ENCODE measurements at places on chromosomes 11 and 22. TPM values are rescaled to one million over a fixed set of nuclear protein-coding genes. Genes with fewer than 3 reads are reported as not detected.
A peak's percentile ranks its signal among the peaks of the same experiment; 100 is the strongest.

DNA sequence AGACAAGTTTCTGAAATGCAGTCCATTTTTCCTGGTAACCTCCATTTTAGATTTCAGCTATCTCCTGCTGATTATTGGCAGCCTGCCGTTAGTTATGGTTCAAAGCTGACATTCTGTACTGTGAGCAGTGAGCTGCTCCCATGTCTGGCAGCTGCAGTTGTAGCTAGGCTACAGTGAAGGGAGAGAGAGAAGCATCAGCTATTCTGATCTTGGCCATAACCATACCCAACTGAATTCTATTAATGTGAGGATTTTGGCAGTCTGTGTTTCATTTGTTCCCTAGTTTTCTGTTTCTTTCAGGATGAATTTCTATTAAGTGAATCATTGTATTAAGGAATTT is 33.4 kb downstream of the SIK2 start:
- no peak overlapping the region for H3K4me3 ChIP-seq
- DNase-seq, result peak; percentile 68
- peak overlapping the region; percentile 73 for H3K27ac ChIP-seq
- peaks cover 37% of the 10 kb centered on the region for H3K4me1 ChIP-seq
- H3K36me3 ChIP-seq, result no peaks in the 10 kb centered on the region

DNA sequence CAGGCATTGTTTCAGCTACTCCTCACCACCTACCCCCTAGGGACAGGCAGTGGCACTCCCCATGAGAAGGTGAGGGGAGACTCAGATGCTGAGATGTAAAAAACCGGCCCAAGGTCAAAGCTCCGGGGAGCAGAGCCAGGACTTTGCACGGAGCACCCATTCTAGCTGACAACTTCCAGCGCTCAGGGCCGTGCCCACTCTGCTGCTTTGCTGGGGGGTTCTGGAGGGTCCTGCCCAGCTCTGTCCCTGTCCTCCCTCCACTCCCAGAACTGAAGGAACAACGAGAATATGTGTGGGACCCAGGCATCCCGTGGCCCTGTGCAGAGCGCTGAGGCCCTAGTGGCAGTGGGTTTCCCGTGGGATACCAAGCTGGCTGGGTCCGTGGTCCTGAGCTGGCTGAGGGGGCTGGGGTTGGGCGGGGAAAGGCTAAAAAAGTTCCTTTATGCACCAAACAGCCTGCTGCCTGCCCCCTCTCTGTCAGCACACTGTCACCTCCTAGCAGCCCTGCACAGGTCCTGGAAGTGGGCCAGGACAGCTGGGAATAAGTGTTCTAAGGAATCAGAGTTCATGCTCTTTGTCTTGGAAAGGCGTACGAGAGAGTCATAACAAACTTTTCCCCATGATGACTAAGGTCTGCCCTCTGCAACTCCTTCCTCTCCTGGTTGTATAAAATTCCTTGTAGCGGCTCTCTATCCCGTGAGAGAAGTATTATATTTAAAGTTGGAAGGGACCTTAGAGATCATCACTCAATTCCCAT is 1.9 kb downstream of the MS4A10 start:
- H3K36me3 ChIP-seq, result no peaks in the 10 kb centered on the region
- H3K4me1 ChIP-seq, result peaks cover 15% of the 10 kb centered on the region
- no peak overlapping the region for H3K4me3 ChIP-seq
- H3K27me3 ChIP-seq, result no peaks in the 10 kb centered on the region
- peak; percentile 91 for DNase-seq

DNA sequence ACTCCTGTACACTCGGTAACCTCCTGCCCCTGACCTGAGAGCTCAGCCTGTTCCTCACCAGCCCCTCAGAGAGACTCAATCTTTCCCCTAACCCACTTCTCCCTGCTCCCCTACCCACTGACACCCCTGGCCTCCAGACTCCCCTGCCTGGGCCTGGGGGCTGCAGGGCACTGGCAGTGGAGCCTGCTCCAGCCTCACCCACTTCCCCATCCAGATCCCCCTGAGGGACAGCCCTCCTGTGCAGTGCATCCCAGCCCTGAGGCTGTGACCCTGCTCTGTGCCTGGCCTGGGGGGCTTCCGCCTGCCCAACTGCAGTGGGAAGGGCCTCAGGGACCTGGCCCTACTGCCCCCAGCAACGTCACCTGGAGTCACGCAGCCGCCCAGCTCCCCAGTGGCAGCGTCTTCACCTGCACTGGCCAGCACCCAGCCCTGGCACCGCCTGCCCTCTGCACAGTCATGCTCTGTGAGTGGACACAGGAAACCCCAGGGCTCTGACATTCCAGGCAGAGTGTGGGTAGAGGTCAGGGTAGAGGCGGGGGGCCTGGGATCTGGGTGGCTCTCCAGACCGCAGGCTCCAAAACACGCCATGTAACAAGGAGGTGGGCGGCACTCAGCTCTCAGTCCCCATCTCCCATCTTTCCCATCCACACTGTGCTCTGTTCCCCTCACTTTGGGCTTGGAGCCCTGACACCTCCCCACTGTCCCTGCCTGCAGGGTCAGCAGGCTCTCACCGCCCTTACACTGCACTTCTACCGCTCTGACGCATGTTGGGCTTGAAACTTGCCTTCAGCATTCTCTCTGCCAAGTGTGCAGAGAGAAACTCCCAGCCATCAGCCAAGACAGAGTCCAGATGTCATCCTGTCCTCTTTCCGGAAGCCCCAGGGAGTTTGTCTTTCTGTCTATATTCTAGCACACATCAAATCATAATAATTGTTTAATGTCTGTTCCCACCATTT is 5.1 kb downstream of the VSIG10L2 start:
- no peak overlapping the region for H3K4me3 ChIP-seq
- DNase-seq, result peak; percentile 96
- H3K4me1 ChIP-seq, result peaks cover 31% of the 10 kb centered on the region

DNA sequence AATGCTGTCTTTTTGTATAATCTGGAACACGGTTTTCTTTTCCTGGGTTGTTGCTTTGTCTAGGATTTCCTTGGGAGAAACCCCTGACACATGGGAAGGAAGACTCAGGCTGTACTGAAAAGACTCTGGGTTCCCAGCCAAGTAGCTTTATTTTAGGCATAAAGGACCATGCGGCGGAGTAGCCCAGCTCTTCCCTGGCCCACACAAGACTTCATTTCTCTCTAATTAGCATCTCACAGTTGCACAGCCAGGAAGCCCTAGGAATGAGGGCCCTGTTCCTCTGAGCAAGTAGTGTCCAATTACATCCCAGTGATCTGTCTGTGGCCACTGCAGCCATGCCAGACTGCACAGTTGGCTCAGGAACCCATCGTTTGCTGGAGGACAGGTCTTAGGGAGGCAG is 319.5 kb downstream of the TENM4 start:
- H3K27me3 ChIP-seq, result no peaks in the 10 kb centered on the region
- no peak overlapping the region for H3K4me3 ChIP-seq
- no peak for DNase-seq

DNA sequence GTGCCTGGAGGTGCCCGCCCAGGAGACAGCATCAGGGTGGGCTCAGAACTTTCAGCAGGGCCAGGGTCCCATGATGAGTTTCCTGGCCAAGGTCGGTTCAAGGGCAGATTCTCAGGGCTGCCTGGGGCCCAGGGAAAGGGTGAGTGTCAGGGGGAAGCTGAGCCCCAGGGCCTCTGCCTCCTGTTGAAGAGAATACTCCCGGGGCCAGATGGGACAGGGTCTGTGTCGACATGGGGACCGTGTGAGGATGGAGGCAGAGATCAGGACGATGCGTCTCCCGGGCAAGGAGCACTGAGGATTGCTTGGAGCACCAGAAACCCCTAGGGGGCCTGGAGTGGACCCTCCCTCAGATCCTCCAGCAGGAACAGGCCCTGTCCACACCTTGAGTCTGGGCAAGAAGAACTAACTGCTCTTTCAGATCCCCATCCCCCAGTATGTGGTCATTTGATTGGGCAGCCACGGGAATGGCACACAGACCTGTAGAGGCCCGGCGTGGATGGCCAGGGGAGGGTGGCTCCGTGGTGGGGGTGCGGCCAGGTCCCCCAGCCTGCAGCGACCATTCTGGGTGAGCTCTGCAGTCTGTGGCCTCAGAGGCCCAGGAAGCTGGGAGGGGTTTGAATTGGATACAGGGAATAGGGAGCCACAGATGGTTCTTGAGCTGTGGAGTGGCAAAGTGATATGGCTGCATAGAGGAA is 1078.7 kb downstream of the BRD1 start:
- no peaks in the 10 kb centered on the region for H3K4me1 ChIP-seq
- H3K4me3 ChIP-seq, result no peak overlapping the region
- no peaks in the 10 kb centered on the region for H3K27me3 ChIP-seq

DNA sequence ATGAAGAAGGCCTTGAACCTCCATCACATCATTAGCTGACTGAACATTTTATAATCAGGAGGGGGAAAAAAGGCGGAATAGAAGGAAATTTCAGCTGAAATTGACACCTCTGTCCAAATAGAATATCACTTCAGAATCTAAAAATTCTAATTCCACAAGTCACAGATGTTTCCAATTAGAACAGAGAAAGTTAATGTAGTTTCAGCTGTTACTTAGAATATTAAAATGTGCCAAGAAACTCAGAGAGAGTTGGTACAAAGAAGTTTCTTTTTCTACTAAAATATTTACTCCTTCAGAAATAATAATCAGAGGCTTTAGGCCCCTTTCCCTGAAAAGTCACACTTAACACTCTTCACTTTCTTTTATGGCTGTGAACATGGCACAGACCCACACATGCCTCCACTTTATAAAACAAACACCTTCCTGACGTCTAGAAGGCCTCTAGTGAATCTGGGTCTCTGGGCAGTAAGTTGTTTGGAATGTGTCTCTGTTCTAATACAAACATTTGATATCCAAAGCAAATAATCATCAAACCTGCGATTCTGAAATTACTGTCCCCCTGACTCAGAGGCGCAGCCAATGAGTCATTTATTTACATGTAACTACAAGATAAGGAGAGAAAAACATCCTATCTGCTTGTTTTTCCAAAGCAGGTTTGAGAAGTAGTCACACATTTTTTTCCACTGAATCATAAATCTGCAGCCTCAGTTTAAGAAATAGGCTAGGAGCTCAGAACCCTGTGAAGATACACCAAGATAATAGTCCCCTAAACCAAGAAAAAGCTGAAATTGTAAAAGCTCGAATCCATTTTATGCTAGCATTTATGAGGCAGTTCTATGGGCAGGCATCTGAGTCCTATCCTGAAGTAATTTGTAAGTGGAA is 148.4 kb downstream of the ME3 start:
- peak overlapping the region; percentile 73 for H3K27ac ChIP-seq
- no peak for DNase-seq
- H3K36me3 ChIP-seq, result no peaks in the 10 kb centered on the region

- peaks cover 47% of the 10 kb centered on the region for H3K4me1 ChIP-seq
- H3K36me3 ChIP-seq, result no peaks in the 10 kb centered on the region
- peak overlapping the region; percentile 77 for H3K27ac ChIP-seq
- no peaks in the 10 kb centered on the region for H3K27me3 ChIP-seq
Observed at GRCh38 chr11:102138670-102139069, 28.4 kb downstream of the YAP1 start.

TP53I11 gene
- 14.4 TPM for polyA plus RNA-seq

- H3K27me3 ChIP-seq, result no peaks in the 10 kb centered on the region
- peak overlapping the region; percentile 95 for H3K27ac ChIP-seq
- H3K36me3 ChIP-seq, result peaks cover 10% of the 10 kb centered on the region
- H3K4me3 ChIP-seq, result peak overlapping the region; percentile 74
- H3K4me1 ChIP-seq, result peaks cover 29% of the 10 kb centered on the region
Observed at GRCh38 chr11:72433455-72434036, 785 bp downstream of the CLPB start.

GRCh38 chr11:112221274-112221835 is 4.9 kb upstream of the PTS start:
- no peaks in the 10 kb centered on the region for H3K27me3 ChIP-seq
- no peaks in the 10 kb centered on the region for H3K36me3 ChIP-seq
- H3K27ac ChIP-seq, result peak overlapping the region; percentile 35
- no peak overlapping the region for H3K4me3 ChIP-seq

DNA sequence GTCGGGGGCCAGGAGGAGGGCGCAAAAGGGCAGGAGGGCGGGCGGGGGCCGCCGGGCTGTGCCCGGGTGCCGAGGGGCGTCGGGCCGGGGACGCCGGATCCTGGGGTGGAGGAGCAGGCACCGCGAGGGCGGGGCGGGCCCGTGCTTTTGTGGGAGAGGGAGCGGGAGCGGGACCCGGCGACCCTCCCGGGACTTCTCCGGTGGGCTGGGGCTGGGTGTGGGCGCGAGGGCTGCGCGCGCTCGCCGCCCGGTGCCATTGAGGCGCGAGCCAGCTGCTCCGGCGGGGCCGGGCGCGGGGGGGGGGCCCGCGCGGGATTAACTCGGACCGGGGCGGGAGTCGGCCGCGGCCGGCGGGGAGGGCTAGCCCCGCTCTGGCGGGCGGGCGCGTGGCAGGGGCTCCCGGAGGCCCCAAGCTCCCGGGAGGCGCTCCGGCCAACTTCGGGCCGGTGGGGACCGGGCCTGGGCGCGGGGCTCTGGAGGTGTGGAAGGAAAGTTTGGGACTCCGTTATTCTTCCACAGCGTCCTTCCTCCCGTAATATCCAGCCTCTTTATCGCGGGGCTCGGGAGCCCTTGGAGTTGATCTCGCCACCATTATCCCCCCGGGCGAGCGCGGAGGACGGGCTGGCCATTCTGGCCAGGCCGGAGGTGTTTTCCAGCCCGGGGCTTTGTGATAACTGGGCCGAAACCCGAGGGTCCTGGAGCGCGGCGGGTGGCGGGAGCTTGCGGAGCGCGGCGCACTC is 936 bp downstream of the CECR2 start:
- H3K27ac ChIP-seq, result peak overlapping the region; percentile 64
- H3K27me3 ChIP-seq, result peaks cover 22% of the 10 kb centered on the region
- no peaks in the 10 kb centered on the region for H3K36me3 ChIP-seq

TPBGL gene
- 0.28 TPM for polyA plus RNA-seq

DNA sequence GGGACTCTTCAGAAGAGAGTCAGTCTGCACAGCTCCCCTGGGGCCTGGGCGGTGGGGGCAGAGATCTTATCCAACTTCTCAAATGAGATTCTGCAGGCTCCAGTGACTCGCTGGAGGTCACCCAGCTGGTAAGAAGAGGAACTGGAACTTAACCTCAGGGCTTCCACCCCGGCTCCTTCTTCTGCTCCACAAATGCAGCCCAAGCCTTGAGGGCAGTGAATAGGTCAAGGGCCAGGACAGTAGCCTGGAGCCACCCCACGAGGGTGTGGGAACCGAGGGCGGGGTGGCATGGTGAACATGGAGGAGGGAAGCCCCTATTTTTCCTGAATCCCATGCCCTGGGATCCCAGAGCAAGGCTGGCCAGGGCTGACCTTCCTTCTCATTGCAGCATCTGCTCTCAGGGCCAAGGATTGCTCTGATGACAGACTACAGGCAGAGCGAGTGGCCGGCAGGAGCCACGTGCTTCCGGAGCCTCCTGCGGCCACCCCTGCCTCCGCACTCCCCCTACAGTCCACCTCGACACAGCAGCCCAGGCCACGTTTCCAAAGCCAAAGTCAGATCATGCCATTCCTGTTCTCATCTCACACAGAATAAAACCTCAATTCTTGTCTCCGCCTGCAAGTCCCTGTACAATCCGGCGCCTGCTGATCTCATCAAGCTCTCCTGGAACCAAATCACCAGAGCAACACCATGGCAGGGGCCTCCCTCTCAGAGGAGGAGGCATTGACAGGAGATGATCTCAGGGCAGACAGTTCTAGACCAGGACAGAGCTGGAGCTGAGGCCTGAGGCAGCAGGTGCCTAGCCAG is 21.1 kb upstream of the UPK3A start:
- peak; percentile 93 for DNase-seq
- H3K27ac ChIP-seq, result no peak overlapping the region
- H3K4me3 ChIP-seq, result no peak overlapping the region
- no peaks in the 10 kb centered on the region for H3K27me3 ChIP-seq
- H3K36me3 ChIP-seq, result no peaks in the 10 kb centered on the region
